WERI-Rb-1 (cell line): ENCODE measurements at places on chromosomes 12 and 14.

DNA sequence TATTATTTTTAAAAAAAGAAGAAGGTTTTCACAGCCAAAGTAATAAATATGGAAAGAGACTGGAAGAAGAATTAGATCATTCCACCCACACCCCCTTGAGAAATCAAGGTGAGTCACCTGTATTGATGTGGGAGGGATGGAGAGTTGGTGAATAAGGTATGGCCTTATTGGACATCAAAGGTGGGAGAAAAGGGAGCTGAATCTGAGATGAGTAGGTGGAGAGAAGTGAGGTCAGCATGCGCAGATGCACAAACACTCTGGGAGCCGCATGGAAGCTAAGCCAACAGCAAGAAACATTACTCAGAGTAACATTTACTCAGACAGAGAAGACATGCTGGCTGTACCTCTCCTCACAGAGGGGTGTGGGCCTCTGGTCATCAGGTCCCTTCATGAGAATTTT lies 113.1 kb upstream of the FOXG1 start:
- DNase-seq, result no peak

- DNase-seq, result no peak
Measured at GRCh38 chr12:54521293-54522060, 23.9 kb downstream of the NCKAP1L start.

- DNase-seq, result no peak
Measured at GRCh38 chr12:106897981-106898901, 57.5 kb upstream of the TMEM263 start.

- peak; percentile 29 for DNase-seq
Measured at GRCh38 chr12:14185427-14186192, 179.9 kb upstream of the ATF7IP start.

DNA sequence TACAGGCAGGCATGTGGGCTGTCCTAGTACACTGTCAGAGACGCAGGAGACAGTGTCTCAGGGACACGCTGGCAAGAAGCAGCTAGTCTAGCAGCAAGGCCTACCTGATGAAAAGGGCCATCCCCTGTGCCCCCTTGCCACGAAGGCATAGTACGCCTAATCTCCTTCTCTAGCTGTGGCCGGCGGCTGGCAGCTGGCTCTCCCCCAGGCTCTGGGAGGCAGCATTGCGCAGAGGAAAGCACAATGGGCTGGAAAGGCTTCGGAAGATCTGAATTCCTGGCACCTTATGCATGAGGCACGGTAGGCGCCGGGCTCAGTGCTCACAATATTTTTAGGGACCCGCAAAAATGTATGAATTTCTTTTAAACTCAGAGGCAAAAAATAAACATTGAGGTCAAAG lies 16.0 kb upstream of the PLEKHH1 start:
- DNase-seq, result peak; percentile 58

DNA sequence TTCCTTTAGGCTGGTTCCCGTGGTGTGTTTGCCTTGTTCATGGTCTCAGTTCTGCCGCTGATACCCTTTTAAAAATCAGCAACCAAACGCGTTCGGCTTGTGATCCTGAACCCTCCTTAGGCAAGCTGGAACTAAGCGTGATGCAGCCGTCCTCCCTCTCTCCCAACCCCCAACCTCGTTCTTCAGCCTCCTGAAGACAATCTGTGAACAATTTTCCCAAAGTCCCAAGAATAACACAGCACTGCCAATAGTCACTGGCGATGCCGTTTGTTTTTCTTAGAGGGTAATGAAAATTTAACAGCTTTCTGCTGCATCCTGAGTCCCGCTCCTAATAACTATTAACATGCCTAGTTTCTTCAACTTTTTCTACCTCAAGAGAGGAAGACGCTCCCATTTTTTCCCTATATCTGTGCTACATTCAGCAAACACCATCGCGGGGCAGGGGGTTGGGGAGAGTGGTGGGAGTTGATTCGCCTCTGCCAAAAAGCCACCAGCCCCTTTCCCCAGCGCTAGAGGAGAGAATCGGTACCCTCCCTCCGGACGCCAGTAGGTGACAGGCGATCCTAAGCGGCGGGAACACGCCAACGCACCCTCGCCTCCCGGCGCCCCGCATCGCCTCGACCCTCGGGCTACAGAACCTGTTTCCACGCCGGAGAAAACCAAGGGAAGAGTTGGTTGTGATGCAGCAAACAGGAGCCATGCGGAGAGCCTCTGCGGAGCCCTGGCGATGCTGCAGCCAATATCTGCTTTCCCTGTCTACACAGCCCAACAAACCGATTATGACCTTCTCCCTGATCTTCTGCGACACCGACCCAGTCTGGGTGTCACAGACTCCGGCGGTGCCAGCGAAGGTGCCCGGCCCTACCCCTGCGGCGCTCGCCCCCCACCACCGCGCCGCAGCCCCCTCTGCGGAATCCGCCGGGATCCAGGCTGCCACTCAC lies 752 bp downstream of the PRICKLE1 start:
- DNase-seq, result peak; percentile 61

DNA sequence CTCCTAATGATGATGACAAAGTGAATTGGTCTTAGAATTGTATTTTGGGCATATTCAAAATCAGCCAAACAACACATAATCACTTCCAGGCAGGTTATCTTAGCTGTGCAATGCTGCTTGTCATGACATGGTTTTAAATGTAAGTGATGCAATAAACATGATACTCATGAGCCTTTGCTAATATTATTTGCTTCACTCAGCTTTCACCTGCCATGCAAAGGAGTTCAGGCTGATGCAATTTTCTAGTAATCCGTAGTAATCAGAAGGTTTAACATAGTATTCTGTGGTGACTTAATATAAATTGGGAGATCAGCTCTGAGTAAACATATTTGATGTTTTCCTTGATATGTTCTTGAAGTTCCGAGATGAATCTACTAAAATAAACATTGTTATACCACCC lies 29.1 kb downstream of the TMEM260 start:
- DNase-seq, result no peak

DNA sequence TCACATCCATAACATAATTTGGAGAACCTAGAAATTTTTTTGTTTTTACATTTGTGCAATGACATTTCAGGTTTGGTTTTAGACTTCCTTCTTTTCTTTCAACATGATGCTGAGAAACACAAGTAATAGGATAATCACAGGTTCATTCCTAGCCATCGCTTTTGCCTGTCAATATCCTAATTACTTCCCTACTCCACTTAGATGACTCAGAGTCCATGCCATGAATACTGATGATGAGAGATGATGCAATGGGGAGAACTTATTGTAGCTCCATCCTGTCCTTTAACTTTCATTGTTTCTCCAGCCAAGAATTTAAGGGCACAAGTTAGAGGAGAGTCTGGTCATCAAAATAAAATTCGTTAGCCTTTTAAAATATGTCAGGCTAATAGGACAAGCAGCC lies 101.3 kb downstream of the PTPRO start:
- DNase-seq, result no peak

GRCh38 chr14:99241325-99242010 lies 30.5 kb downstream of the BCL11B start:
- DNase-seq, result no peak

GRCh38 chr12:57069523-57069922 lies 9.1 kb downstream of the NEMP1 start:
- DNase-seq, result peak; percentile 54

- DNase-seq, result no peak
Measured at GRCh38 chr12:103036581-103037214, 79.2 kb downstream of the ASCL1 start.

GRCh38 chr12:701896-702539 lies 38.8 kb upstream of the NINJ2 start:
- DNase-seq, result no peak

- DNase-seq, result peak; percentile 33
Measured at GRCh38 chr14:99792551-99793212, 531 bp upstream of the EML1 start.

GRCh38 chr14:104639885-104640548 lies 35.4 kb upstream of the TMEM179 start:
- DNase-seq, result peak; percentile 80

DNA sequence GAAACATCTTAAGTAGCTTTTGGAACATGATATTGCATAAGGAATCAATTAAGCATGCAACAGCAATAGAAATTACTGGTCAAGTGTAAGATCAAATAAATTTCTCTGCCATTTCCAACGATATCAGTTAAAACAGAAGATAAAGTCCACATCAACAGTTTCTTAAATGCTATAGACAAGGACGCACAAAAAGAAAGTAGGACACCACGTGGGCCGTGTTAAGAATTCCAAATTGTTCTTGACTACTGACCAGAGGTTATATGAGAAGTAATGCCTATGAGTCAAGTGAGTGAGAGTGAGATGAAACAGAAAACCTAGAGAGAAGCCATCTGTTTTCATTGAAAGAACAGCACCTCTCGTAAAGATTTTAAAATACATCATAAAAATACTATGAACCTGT lies 318.2 kb downstream of the TMEM117 start:
- no peak for DNase-seq

- no peak for DNase-seq
Measured at GRCh38 chr14:73153272-73153671, 17.0 kb downstream of the PSEN1 start.

GRCh38 chr12:90299666-90300065 lies 591.0 kb upstream of the ATP2B1 start:
- DNase-seq, result no peak

GRCh38 chr12:63457857-63458256 lies 210.4 kb downstream of the DPY19L2 start:
- DNase-seq, result no peak

DNA sequence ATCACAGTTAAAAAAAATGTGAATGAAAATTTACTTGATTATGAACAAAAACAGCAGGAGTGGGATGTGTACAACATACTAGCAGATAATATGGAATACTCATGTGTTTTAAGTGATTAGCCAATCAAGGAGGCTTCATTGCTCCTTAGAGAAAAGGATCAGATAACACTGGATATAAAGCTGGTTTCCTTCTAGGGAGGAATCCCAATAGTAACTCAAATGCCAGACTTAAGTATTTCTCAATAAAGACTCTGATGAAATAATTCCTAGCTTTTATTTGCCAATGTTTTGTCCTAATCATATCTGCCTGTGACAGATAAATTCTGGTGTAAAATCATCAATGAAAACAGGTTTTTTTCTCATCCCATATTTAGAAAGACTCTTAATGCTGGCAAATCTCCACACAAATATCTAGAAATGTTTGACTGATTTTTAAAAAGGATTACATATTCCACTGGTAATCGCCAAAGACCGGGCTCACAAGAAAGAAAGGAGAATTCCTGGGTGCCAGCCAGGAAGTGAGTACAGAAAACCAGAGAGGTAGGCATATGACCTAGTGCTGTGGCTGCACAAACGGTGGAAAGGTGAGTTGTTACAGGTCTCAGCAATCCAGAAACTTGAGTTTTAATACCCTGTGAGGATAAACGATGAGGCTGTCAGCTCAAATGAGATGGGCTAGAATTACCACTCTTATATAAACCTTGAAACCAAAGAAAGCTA lies 108.6 kb upstream of the TTC7B start:
- no peak for DNase-seq

DNA sequence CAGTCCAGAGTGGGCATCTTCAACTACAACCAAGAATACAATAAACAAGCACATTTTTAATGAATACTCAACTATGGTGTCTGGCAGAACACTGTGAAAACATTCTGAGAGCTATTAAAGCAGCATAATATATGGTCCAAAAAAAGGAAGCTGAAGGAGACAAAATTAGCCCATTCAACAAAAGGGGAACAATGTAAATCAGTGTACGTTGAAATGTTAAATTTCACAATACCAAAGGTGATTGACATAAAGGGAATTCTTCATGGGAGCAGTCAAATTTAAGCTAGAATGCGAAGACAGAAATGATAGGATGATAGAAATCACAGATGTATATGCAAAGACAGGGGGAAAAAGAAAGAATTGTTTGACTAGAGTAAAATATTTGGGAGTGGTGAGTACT lies 41.3 kb upstream of the SYCP3 start:
- DNase-seq, result no peak

DNA sequence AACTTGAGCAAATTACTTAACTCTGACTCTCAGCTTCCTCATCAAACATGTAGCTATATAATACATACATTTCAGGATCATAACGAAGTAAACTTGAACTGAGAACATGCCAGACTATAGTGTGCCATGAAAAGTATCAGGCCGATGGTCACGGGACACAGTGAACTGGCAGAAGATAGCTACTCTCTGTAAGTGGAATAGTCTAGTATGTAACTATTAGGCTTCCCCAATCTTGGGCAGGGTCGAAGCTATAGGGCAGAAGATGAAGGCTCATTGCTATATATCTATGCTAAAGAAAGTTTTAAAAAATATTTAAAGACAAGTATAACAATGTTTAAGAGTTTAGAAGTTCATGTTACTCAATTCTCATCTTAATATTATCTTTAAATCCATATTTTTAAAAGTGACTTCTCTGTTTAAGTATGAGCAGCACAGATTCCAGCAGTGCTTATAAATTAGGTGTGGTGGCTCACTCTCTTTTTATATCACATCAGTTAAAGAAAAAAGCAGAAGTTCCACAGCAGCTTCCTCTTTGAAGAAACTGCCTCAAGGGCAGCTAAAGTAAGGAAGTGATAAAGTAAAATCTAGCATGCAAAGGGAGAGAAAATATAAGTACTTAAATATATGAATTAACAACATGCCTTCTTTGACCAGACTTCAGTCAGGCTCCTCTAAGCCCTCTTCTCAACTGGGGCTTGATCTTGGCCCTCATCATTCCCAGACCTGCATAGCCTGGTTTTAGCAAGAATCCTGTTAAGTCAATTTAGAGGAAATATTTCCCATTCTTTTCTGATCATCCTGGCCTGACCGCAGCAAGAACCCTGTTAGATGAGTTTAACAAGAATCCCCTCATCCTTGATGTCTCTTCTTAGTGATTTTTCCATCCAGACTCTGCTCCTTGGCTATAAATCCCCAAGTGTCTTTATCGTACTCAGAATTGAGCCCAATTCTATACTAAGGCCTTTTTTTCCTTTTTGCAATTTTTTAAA lies 8.4 kb upstream of the GLIPR1 start:
- DNase-seq, result no peak

GRCh38 chr14:89986462-89987160 lies 30.9 kb downstream of the TDP1 start:
- no peak for DNase-seq

- no peak for DNase-seq
Measured at GRCh38 chr12:86950043-86950442, 693.9 kb upstream of the MGAT4C start.

DNA sequence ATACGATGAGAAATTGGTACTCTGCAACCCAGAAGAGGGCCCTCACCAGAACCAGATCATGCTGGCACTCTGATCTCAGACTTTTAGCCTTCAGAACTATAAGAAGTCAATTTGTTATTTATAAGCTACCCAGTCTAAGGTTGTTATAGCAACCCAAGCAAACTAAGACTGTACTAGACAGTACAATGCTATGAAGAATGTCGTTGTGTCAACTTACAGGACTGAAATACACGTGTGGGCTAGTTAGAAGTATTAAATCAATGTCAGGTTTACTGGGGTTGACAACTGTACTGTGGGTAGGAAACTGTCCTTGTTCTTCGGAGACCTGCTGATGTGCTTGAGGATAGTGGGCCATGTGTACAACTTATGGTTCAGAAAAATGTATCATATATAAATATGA lies 19.7 kb downstream of the DUSP16 start:
- no peak for DNase-seq

DNA sequence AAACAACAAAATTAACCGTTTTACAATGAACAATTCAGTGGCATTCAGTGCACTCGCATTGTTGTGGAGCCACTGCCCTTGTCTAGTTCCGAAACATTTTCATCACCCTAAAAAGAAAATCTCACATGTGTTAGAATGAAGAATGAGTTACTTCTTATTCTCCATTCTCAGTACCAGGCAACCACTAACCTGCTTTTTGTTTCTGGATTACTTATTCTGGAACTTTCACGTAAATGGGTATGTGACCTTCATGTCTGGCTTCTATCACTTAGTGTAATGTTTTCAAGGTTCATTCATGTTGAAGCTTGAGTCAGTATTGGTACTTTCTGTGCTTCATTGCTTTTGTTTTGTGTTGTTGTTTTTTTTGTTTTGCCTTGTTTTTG lies 15.6 kb downstream of the RCOR1 start:
- no peak for DNase-seq
